ENCODE measurements at places on chromosomes 3 and 15.

DNA sequence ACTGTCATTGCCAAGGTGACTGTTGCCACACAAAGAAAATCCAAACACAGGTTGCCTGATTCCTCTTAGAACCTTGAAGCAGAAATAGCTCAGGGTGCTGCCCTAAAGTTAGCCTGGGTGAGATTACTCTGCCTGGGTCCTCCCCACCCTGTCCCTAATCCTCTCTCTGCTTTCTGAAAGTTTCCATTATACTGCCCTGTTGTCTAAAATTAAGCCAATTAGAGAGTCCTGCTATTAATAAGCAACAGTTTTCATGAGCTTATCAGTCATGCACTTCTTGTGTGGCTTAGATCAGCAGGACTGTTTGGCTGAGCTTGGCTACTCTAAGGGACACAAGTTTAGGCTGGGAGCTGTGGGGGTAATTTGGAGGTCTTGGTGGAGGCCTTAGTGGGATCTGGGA, 334.7 kb upstream of the LRRFIP2 start:
- no peak for DNase-seq

DNA sequence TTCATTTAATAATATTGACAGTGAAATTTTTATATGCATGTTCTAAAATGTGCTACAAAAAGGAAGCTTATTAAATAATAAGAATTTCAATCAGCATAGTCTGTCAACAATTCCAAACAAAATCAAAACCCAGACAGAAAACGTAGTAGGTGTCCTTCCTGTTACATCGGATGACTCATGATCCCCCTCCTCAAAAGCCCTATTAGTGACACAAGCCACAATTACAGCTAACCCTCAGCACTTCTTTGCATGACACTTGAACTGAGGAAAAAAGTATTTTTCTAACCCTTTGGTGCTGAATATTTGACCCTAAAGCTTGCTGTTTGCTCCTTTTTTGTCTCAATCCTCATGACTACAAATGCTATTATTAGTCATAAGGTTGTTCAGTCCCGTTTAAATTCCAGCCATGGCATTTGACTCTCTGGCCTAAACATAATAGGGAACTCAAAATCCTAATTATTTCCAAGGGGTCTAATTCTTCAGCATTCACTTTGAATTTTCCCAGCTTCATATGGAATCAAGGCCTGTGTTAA, 78.1 kb downstream of the COL8A1 start:
- DNase-seq, result no peak

DNA sequence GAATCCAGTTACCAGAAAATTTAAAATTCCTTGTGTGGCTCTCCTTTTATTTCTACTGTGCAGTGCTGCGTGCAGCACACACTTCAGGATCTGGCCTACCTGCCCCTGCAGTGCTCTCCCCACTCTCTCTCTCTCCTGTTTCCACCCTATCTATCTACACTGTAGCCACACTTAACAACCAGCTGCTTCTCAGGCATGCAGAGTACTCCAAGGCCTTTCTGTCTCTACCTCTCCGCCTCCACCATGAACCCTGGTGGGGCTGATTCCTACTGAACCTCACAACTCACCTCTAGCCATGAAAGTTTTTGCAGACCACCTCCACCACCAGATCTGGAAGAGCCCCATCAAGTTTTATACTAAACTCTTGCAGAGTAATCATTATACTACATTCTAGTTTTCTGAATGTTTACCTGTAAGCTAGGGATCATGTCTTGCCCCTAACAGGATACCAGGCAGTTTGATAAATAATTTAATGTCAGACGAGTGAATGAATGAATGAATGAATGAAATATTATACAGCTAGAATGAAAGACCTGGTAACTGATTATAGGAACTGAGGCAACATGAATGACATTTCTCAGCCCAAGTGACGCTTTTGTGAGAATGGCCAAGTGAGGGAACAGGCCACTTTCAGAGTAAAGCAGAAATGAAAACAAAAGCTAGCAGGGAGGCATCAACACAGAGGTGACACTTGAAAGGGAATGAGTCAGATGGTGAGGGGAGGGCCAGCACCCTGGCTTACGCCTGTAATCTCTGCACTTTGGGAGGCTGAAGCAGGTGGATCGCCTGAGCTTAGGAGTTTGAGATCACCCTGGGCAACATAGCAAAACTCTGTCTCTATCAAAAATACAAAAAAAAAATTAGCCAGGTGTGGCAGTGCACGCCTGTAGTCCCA, 363.5 kb downstream of the FOXP1 start:
- DNase-seq, result peak; percentile 8

GRCh38 chr3:135924506-135924905, 41.0 kb upstream of the PPP2R3A start:
- no peak for DNase-seq

GRCh38 chr3:65276551-65276950, 588.8 kb upstream of the ADAMTS9 start:
- no peak for DNase-seq

DNA sequence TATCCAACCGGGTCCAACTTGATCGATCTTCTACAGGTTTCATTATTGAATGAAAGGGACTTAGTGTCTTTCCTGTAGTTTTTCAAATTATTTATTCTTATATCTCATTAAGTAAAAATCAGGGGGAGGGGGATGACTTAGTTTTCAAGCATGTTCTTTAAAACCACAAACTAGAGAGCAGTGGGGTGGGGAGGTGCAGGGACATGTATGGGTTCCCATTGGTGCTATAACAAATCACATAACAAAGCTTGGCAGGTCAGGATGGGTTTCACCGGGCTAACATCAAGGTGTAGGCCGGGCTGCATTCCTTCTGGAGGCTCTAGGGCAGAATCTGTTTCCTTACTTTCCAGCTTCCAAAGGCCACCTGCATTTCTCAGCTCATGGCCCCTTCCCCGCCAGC, 32.7 kb downstream of the CCNL1 start:
- no peak for DNase-seq

DNA sequence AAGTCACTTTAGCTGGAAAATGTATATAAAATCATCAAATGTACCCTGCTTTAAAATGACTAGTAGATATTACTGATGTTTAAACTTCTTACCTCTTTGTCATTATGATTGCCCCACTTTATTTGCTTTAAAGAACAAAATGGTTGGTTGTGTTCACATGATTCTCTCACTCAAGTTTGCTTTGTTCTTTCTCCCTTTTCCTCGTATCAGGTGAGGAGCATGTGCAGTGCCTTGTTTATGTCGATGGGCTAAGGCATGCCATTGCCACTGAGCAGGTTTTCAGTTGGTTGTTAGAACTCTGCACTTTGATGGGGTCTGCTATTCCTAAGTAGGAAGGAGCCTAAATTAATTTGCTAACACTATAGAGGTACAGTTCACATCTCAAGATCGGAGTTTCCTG, 5.3 kb downstream of the MAP2K5 start:
- no peak for DNase-seq

GRCh38 chr15:82737975-82738374, 28.3 kb upstream of the AP3B2 start:
- DNase-seq, result no peak

- DNase-seq, result peak; percentile 11
Observed at GRCh38 chr3:51311055-51311454, 74.0 kb upstream of the MANF start.

- no peak for DNase-seq
Observed at GRCh38 chr3:243356-243725, 46.8 kb downstream of the CHL1 start.

DNA sequence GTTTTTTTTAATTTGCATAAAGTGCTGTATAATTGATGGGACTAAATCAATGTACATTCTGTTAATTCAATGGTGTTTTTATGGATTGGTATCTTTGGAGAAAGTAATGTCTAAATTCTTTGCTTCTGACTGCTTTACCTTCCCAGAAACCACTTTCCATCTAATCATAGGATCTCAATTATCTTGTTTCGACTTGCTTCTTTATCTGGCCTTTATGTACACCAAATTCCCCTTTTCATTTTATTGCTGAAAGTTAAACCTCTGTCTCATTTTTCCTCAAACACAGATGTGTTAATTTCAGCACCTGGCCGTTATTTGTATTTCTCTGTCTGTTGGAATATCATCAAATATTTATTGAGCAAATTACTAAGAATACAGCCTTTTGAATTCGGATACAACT, 287.3 kb upstream of the GBE1 start:
- DNase-seq, result no peak

GRCh38 chr3:65928110-65928509, 110.6 kb downstream of the MAGI1 start:
- no peak for DNase-seq

DNA sequence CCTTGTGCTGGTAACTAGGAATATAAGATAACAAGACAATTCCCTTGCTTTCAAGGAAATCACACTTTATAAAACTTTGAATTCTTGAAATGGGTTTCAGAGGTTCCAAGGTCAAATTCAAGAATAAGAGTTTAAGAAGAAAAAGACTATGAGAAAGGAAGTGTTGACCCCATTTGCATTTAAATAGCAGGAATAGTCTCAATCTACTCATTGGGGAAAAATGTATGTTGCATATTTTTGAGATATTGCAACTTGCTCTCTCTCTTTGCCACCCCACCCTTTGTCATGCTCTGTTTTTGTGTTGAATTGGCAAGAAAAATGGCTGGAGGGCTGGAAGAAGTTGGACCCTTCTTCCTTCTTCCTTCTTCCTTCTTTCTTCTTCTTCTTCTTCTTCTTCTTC, 699.2 kb downstream of the TUSC7 start:
- DNase-seq, result no peak

- no peak for DNase-seq
Observed at GRCh38 chr3:71127052-71127831, 456.3 kb downstream of the FOXP1 start.

DNA sequence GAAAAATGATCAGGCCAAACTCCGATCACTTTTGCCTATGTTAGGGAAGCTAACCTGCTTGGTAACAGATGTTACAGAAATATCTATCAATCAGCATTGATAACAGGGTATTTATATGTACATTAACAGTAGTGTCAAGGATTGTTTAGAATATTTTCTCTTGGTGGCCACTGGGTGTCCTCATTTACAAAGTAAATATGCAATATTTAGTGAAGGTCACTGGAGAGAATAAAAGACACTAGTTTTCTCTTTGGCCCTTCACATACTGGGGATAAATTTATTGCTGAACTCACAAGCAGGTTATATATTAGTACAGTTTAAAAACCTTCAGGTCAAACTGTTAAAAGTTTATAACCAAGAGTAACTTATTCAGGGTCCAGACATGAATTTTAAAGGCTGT, 69.0 kb downstream of the TIGIT start:
- no peak for DNase-seq

DNA sequence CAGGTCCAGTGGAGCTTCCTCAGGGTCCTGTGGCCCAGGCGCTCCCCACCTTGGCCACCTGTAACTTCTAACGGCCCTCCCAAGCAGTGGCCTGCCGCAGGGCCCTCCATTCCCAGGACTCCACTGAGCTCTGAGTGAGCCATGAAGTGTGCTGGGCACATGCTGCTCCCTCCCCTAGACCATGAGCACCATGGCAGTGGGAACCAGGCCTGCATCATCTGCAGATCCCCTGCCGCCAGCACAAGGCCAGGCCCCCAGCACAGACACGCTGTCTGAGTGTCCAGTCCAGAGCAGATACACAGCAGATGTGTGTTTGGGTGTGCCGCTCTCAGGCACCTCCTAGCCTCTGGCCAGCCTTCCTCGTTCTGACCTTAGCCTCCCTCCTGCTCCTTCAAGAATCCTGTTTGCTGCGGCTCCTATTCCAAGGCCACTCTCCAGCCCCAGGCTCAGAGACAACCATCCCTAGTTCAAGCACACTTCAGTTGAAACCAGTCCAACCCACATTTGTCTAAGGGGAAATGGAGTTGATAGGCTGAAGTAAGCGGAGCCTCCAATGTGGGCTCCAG, 7.0 kb upstream of the KLF15 start:
- no peak for DNase-seq

- peak; percentile 44 for DNase-seq
Observed at GRCh38 chr3:195129644-195130492, 141.1 kb downstream of the XXYLT1 start.

DNA sequence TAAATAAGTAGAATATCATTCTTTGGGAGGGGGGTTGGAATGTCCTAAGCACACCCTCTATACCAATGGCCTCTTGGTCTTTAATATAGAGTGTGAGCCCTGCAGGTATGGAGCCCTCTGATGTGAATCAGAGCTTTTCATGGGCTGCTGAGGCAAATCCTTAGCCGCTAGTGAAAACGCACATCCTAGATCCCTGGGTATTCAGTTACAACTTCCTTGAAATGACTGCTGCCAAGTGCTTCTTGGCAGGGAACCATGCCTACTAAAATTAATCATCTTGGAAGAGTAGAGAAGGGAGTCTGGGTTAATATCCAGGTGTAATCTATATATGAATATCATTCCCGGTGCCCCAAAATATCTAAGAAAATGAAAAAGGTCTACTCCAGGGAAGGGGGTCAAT, 109.1 kb downstream of the POLQ start:
- DNase-seq, result no peak

- DNase-seq, result no peak
Observed at GRCh38 chr15:60788692-60789103, 309.8 kb upstream of the ICE2 start.

DNA sequence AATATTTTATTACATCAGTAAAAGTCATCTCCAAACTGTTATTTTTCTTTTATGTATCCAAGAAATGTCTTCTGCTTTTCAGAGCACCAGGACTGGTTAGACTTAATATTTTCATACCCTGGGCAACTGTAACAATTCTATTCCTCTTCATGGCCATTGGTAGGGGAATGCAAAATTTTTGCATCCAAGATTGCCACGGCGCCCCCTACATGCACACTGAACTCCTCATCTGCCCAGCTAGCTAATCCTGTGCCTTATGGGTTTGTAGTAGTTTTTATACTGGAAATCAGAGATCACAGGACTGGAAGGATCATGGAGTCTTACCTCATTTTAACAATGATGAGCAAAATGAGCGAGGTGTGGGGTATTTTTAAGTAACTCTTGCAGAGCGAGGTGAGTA, 74.2 kb downstream of the CRTC3 start:
- no peak for DNase-seq

GRCh38 chr15:44058126-44058525, 136.9 kb downstream of the FRMD5 start:
- DNase-seq, result no peak

DNA sequence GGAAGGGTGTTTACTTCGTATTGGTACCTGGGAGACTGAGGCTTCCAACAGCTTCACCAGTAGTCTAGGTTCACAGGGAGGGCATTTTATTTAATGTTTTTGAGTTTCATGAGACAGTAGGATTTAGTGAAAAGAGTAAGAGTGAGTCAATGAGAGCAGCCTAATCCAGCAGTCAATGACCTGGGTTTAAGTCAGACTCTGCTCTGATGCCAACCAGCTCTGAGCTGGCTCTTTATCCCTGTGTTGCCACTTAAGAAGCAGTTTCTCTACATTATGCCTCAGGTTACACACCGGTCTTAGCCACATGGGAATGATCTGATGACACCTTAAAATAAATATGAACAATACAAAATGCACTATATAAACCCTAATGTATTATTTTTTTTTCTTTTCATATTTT, 59.4 kb upstream of the KCNMB2 start:
- DNase-seq, result no peak

DNA sequence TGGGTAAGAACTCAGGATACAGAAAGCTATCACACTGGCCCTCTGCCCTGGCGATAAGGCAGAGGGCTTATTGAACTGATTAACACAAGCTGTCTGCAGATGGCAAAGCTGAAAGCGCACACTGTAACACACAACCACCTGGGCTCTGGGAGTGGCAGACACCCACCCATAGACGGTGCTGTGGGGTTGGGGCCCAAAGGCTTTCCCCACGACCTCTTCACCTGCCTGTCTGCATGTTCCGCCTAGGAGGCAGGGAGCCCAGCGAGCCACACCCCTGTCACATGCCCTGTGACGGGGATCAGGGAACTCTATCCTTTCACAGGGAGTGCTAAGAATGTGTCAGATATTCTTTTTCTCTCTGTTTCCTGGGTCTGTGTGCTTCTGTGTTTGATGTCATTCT, 12.1 kb upstream of the TFG start:
- no peak for DNase-seq

GRCh38 chr15:39443659-39444219, 137.1 kb upstream of the THBS1 start:
- no peak for DNase-seq
